ENCODE measurements at places on chromosomes 16 and 17.

GRCh38 chr16:75244844-75245758 lies 6.3 kb downstream of the BCAR1 start:
- DNase-seq, result no peak

GRCh38 chr17:38918129-38918913 lies 7.1 kb upstream of the LASP1NB start:
- DNase-seq, result no peak

DNA sequence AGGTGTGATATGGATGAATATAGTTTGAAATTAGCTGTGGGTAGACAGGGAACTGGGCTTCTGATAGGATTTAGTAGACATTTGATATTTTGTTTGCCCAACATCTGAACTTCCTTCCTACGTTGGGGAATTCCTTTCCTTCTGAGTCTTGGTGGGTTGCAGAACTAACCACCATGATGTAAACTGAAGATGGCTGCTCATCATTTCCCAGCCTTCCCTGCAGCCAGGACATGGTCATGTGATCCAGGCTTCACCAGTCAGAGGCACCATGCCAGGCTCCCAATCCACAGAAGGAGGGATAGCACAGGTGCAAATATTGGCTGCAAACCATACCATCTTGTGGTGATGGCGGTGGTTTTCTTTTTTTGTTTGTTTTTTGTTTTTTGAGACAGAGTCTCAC lies 57.4 kb downstream of the EMP2 start:
- DNase-seq, result no peak

DNA sequence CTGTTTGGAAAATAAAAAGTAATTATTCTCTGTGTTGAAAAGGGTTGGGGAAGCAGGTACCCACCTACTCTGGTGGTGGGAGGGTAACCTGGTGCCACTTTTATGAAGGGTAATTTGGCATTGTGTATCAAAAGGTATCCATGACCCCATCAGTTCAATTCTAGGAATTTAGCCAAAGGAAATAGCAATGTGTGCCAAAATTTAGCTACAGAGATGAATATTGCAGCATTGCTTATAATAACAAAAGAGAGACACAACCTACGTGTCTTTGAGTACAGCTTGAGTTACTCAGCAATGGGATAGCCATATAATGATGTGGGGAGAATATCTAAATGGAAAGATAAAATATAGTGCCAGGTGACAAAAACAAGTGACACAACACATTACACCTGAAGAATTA lies 170.7 kb downstream of the NTN1 start:
- DNase-seq, result no peak

DNA sequence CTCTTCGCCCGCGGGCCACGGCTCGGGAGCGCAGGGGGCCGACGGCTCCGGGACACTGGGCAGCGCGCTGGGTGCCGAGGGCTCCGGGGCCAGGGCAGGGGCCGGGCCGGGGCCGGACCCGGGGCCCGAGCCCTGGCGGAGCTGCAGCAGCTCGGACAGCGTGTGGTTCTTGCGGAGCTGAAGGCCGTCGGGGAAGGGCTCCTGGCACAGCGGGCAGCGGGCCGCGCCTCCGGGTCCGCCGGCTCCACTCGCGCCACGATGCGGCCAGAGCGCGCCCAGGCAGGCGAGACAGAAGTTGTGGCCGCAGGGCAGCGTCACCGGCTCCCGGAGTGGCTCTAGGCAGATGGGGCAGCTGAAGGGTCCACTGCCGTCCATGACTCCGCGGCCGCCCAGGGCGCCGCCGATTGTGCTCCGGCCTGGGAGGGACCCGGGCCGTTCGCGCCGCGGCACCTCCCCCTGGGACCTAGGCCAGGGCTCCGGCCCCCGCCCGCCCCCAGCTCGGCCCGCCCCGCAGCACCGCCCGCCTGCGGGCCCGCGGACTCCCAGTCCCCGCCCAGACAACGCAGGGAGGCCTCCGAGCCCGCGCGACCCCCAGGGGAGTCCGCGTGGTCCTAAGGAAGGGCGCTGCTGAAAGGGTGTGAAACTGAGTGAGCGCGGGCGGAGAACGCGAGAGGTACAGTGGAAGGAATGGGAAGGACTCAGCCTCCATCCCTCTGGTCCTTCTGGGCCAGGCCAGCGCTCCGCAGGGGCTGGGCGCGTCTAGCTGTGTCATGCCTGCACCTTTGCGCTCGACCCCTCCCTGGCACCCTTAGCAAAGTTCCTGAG lies at the start of gene TRIM47:
TSS of gene TRIM47 (minus strand) at position 408 of the 825 bp plus-strand sequence. CDS start at position 375, 33 bp downstream.
- no peak for DNase-seq

- DNase-seq, result no peak
These were observed 216.0 kb downstream of the ZNF423 start for GRCh38 chr16:49639739-49640431.

DNA sequence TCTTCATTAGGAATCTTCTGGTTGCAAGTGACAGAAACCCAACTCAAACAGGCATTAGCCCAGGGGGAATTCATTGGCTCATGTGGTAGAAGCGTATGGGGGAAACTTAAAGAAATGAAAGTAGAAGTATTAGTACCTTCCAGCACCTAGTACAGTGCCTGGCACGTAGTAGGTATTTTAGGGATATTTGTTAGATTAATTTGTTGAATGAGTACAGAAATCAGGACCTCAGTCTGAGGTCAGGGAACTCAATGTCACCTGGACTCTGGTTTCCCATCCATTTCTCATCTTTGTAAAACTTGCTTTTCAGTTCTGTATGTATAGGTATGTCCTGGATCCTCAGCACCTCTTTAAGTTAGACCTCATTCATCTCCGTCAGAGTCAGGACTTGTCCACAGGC lies 32.5 kb downstream of the TMC5 start:
- DNase-seq, result no peak

DNA sequence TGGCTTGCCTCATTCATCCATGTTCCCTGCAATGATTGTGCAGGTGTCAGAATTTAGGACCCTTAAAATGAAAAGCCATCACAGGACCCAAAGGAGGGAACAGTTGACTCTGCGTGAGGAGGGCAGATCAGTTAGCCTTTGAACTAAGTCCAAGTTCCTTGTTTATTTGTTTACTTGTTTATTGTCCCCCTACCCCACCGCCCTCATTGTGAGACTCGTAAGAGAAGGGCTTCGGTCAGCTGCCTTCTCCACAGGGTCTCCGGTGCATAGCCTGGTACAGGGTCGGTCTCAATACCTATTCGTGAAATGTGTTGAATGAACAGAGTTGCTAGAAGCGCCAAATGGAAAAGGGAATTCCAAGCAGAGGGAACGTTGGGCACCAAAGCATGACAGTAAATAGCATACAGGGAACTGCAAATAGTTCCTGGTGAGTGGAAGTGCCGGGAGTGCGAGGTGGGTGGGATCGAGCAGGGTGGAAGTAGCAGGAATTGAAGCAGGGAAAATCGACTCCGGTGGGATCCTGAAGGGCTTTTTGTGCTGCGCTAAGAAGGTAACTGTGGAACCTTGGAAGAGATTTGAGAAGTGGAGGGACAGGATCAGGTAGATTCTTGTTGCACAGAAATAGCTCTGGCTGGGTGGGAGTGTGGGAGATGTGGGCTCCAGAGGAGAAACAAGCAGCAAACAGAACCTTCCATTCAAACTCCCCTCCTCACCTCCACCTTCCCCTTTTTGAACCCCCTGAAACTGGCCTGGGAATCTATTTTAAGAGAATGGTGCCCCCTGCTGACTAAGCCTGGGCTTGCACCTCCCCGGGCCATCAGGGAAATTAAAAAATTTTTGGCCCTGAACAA lies 12.7 kb downstream of the SLC35B1 start:
- DNase-seq, result peak; percentile 60

- DNase-seq, result no peak
These were observed 19.5 kb downstream of the COTL1 start for GRCh38 chr16:84598360-84598759.

DNA sequence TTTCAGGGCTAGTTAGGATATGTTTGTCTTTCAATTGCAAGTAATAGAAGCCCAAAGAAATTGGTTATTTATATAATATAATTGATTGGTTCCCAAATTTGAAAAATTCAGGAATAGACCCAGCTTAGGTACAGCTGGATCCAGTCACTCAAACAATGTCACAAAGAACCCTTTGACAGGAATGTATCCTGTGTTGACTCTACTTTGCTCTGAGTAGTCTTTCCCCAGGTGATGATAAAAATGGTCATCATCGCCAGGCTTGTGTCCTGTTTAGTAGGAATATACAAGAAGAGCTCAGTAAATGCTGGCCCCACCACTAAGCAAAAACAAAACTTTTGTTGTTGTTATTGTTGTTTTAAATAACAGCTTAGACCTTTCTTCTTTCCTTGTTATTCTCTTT lies 35.0 kb downstream of the MAPT start:
- DNase-seq, result no peak

- DNase-seq, result no peak
These were observed 3.8 kb downstream of the CIAO3 start for GRCh38 chr16:736936-737481.

- no peak for DNase-seq
These were observed 274.5 kb upstream of the ELAC2 start for GRCh38 chr17:13292291-13292690.

- no peak for DNase-seq
These were observed 6.2 kb downstream of the POLR3K start for GRCh38 chr16:47234-47633.

DNA sequence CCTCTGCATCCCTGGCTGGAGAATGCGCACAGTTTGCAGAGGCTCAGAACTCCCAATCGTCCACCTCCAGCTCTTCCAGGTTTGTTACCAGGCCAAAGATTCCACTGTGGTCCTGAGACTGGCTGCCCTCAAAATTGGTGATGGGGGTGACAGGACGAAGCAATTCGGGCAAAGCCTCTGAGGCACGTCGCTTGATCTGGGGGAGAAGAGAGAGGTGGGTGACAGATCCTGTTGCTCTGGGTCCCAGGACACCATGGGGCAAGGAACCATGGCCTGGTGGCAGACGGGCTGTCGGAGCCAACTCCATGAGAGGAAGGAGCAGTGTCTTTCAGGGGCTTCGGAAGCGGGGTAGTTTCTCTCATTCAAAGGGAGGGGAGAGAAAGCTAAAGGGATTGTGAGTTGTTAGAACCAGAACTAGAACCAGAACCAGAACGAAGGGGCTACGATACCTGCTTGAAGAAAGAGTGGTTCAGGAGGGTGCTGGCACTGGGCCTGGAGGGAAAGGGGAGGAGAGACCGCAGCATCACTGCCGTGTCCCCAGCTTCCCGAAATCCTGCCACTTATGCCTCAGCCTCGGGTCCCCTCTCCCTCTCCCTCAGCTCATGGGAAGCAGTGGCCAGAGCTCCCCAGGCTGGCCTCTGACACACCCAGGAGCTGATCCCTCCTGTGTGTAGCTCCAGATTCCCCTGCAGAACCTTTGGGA lies 3.8 kb upstream of the LIMD2 start:
- DNase-seq, result no peak

DNA sequence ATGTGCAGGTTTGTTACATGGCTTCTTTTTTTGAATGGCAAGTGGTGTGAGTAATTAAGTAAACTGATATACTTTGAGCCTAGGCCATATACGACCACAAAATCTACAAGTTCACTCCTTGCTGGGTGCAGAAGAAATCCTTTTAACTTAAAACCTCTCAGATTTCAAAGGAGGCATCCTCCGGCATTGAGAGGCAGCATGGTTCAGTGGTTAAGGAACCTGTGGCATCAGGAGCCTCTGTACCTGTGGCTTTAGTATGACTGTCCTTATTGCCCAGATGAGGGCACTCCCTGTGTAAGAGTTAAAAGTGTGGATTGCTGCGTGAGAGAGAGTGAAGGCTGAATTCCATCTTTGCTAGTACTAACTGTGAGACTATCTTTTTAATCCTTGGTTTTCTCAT lies 3.3 kb downstream of the NLRP1 start:
- no peak for DNase-seq

DNA sequence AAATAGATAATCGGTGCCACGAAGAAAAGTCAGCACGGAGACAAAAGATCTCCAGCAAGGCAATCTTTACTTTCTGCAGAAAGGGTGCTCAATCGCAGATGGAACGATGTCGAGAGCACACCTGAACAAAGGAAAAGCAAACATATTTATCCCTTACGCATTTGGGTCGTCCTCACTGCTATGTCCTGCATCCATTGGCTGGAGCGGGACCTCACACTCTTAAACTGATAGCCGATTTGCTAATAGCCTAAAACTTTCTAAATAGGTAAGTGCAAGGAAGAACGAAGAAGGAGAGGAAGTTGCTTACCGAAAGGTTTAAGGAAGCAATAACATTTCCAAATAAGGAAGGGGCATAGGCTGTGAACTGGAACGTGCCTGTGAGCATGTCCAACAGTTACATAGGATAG lies 1.2 kb upstream of the AKAP10 start:
- no peak for DNase-seq

DNA sequence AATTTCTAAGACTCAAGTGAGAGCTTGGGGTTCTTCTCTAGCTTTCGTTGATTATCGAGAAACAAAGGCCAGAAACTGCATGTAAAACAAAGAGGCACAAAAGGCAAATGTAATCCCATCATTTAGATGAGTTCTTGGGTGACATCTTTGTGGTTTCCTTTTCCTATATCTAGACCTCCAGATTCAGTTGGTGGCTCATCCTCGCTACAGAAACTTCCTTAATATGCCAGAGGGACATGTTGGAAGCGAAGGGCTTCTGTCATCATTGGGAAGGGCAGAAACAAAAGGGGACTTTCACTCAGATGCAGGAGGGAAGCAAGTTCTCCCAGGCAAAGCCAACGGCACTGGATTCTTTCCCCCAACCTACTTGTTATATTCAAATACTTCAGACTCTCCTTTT lies 150.6 kb upstream of the ZFHX3 start:
- DNase-seq, result no peak

DNA sequence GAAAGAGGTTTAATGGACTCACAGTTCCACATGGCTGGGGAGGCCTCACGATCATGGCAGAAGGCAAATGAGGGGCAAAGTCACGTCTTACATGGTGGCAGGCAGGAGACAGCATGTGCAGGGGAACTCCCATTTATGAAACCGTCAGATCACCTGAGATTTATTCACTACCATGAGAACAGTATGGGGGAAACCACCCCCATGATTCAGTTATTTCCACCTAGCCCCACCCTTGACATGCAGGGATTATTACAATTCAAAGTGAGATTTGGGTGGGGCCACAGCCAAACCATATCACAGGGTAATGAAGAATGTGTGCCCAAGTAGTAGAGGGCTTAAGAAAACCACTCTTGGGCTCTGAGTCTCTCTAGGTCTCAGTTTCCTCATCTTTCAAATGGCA lies 85.1 kb downstream of the PRKCB start:
- DNase-seq, result no peak

GRCh38 chr17:65228287-65228686 lies 91.1 kb downstream of the RGS9 start:
- DNase-seq, result no peak

GRCh38 chr17:31487648-31488263 lies 96.3 kb downstream of the RAB11FIP4 start:
- peak; percentile 89 for DNase-seq

- no peak for DNase-seq
These were observed 8.8 kb downstream of the CNP start for GRCh38 chr17:41975099-41976083.

DNA sequence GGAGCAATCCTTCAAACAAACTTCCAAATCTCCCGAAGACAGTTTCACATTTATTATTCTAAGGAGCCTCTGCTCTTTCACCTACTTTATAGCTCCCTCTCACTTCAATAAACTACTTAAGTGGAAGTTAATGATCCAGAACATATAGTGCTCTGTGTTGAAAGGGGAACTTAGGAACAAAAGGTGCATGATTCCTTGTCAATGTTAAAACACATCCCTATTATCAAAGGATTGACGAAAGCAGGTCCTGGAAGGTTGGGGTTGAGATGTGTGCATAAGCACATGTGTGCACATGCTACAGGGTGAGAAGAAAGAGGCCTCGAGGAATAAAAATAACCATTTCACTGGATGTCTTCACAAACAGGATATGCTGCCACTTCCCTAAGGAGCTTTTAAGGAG lies 170.3 kb downstream of the SLC39A11 start:
- DNase-seq, result no peak
